Left ventricle myocardium inferior (tissue), 1 donor: ENCODE measurements at places on chromosomes 2 and 18. TPM values are rescaled to one million over a fixed set of nuclear protein-coding genes. Genes with fewer than 3 reads are reported as not detected.

The ABHD3 gene
- total RNA-seq = 3.7 TPM

- DNase-seq = no peak
Observed at GRCh38 chr2:72685638-72686213, 140.1 kb downstream of the EXOC6B start.

DNA sequence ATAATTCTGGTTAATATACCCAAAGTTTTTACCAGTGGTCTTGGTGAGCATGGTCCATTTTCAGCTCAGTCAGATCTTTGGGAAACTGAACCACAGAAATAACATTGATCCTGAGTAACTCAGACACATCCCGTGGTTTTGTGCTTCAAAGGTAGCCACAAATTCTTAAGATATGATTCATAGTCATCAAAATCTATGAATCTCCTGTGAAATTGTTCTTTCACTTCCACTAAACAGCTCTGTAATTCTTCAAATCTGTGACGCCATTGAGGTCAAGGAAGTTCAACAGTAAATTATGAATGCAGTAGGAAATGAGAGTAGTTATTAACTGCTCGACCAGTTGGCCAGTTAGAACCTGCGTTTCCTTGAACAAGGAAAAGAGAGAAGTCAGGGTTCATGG, 147.3 kb downstream of the IRS1 start:
- DNase-seq = no peak

GRCh38 chr18:49510393-49511115, 23.5 kb upstream of the C18orf32 start:
- DNase-seq = no peak

The GNAL gene
- 1.1 TPM for total RNA-seq

GRCh38 chr2:128196026-128196425, 105.0 kb downstream of the UGGT1 start:
- no peak for DNase-seq

- DNase-seq = no peak
Observed at GRCh38 chr18:24272229-24272525, 125.4 kb downstream of the OSBPL1A start.

The ZC3H6 gene
- total RNA-seq = 23.5 TPM

DNA sequence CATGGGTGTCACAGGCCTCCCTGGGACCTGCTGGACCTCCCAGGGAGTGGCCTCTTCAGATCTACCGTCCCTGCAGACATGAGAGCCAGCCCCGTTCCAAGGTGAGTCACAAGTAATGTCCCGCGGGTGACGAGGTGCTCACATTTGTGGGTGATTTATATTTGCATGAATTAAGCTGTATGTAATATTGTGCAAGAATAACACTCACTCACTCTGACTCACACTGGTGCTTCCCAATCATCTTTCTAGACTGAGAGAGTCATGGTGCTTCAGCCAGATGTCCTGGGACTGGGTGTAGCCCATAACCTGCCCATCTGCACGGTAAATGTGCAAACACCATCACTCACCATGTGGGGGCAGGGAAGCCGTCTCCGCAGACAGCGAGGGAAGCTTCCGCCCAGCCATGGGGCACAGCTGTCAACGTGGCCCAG, 347.5 kb upstream of the SALL3 start:
- no peak for DNase-seq
